ENCODE measurements at places on chromosomes 3 and 15.

- DNase-seq: no peak
These were observed 183.9 kb downstream of the SHQ1 start for GRCh38 chr3:72664184-72664975.

DNA sequence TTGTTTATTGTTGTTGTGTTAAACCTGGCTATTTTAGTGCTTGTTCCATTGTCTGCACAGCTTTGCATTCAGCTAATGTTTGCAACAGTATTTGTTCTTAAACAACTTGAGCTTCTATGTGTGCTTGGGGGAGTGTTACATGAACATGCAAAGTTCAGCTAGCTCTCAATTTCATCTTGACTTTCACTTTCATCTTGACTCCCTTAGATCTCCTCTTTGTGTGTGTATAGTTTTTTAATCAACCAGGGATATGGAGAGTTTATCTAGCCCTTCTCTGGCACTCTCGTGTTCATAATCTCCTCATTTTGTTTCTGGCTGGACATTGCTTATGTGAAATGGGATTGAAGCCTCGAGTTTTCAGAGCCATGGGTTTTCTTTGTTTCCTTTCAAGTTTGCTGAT lies 212.4 kb upstream of the ZBTB20 start:
- DNase-seq: no peak

- DNase-seq: no peak
These were observed 63.3 kb downstream of the LEO1 start for GRCh38 chr15:51908316-51908715.

DNA sequence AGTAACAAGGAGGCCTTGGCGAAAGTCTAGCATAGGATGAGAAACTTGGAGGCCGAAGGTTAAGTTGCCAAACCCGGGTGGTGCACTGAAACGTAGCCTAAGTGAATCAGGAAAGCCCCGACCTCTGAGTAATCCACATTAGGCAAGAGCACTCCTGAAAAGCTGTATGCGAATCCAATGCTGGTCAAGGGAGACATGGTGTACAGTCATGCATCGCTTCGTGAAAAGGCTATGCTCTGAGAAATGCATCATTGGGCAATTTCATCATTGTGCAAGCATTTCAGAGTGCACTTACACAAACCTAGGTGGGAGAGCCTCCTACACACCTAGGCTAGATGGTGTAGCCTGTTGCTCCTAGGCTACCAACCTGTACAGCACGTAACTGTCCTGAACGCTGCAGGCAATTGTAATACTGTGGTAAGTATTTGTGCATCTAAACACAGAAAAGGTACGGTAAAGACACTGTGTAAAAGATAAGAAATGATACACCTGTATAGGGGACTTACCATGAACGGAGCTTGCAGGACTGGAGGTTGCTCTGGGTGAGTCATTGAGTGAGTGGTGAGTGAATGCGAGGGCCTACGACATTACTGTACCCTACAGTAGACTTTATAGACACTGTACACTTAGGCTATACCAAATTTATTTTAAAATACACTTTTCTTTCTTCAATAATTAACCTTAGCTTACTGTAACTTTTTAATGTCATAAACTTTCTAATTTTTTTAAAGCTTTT lies 222.5 kb downstream of the SHQ1 start:
- DNase-seq: no peak

DNA sequence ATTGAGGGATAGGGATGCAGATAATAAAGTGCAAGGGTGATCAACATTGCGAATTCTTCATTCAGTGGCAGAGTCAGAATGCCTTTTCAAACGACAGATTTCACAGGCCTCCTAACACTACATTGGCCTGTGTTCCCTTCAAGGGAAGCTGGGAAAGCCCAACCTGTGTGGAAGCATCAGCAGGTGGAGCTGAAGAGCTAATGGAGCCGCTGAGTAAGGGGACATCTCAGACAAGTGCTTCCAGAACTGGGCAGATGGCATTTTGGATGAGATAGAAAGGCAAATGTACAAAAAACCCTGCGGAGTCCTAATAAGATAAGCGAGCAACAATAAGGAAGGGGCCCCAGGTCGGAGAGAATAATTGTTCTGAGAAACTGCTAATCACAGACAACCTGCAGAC lies 8.5 kb upstream of the SLC24A5 start:
- DNase-seq: no peak
